Right ventricle myocardium superior (tissue), 1 donor: ENCODE measurements at places on chromosomes 2 and 18.

DNA sequence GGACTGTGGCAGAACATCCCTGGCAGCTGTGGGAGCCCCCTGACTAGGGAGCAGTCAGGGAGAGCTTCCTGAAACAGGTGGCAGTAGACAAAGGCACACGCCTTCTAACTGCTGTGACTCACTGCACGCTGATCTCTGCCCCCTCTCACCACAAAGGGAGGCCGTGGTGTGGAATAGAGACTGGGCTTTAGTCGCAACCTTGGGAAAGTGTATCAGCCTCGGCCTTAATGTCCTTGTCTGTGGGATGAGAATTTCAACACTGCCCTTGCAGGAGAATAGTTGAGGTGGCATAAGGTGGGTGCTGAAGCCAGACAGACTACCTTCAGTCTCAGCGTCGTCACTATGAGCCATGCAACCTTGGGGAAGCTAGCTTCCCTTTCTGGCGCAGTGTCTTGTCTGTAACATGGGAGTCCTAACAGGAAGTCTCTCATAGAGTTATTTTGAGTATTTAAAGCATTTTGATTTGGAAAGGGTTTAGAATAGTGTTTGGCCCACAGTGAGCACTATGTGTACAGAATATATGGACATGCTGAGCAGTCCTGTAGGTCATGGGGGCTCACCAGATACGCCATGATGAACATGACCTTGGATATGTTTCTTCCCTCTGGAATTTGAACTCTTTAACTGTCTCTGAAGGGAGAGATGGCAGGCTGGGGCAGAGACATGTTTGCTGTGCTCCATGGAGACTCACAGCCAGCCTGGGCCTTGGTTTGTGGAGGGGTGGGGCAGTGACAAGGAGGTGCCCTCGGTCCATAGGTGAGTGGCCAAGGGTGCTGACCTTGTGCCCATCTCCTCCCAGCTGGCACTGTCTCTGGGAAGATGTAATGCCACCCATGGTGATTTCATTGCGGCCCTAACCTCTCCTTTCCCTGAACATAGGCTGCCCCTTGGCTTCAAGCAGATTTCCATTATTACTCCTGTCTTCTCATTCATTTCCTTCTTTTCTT is 29.5 kb upstream of the SMAD7 start:
- no peak for DNase-seq

GRCh38 chr2:31664949-31665724 is 84.4 kb upstream of the SRD5A2 start:
- DNase-seq = no peak

- DNase-seq = no peak
Observed at GRCh38 chr2:119242276-119243119, 18.9 kb downstream of the STEAP3 start.

- DNase-seq = no peak
Observed at GRCh38 chr18:67260841-67261240, 255.7 kb downstream of the DSEL start.

GRCh38 chr2:148642891-148643416 is 1.6 kb upstream of the EPC2 start:
- no peak for DNase-seq

GRCh38 chr2:23092831-23093230 is 292.1 kb upstream of the KLHL29 start:
- DNase-seq = no peak

- no peak for DNase-seq
Observed at GRCh38 chr18:35460736-35461161, 37.0 kb downstream of the INO80C start.

DNA sequence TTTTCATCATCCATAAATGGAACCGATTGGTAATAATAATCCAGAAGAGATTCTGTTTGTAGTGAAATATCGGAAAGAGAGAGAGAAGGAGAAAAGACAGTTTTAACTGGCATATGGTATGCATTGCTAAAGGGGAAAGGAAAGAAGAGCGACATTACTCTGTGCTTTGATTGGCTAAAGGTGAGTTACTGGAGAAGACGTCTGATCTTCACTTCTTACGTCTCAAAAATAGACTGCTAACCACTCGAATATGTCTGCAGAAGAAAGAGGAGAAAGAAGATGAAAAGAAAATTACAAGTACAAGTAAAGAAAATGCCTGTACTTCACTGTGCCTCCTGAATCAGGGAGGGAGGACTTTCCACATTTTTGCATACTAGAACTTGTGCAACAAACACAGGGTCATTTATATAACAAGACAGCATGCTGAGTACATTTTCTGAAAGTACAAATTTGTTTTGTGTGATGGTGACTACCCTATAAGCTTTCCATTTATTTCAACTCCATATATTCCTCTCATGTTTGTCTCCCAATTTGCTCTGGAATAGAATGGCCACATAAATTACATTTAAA is 787.2 kb downstream of the RNF144A start:
- DNase-seq = no peak

DNA sequence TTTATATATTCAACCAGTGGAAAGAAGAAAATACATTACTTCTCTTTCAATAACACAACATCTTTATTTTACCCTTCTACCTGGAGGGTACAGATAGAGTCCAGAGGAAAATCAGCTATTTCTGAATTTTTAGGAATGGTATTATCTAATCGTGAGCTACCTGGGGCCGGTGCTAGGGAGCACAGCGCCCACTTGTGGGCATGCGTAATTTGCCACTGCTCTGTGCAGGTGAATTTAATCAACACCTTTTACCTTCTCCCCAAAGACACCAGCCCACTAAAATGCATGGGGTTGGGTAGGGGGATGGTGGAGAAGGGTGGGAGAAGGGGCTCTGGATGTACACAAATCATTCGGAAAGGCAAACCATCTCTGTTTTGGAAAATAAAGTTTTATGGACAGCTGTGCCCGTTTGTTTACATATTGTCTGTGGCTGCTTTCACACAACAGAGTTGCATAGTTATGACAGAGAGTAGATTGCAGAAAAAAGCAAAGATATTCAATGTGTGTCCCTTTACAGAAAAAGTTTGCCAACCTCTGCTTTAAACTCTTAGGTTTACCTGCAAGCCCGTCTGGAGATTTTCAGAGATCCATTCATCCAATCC is 51.5 kb upstream of the DCC start:
- DNase-seq = no peak

GRCh38 chr2:101508636-101509035 is 33.7 kb upstream of the RFX8 start:
- no peak for DNase-seq

- DNase-seq = no peak
Observed at GRCh38 chr2:154133823-154134222, 262.1 kb downstream of the GALNT13 start.

GRCh38 chr2:217784996-217785543 is 217.7 kb downstream of the TNS1 start:
- no peak for DNase-seq

DNA sequence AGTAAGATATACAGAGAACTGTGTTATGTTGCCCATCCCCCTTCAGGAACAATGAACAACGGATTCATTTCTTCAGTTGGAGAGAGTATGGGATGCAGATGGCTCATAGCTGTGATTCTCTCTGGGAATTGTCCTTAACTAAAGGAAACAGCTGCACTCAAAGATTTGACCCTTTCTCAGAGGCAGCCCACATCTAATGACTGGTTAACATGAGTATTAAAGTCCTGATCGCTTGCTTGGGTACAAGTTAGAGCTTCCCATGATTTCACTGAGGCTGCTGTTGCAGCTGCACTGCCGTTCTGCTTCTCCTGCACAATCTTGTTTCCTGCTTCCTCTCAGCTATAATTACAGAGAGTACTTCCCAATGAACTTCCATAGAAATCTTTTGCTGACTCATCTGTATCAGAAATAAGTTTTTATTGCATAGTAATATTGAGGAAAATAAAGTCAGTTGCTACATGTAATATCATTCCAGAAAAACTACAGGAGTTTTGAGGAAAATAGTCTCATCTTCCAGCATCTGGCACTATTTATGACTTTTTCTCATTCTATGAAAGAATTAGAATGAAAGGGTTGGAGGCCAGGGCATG is 12.8 kb upstream of the SCN9A start:
- DNase-seq = no peak

DNA sequence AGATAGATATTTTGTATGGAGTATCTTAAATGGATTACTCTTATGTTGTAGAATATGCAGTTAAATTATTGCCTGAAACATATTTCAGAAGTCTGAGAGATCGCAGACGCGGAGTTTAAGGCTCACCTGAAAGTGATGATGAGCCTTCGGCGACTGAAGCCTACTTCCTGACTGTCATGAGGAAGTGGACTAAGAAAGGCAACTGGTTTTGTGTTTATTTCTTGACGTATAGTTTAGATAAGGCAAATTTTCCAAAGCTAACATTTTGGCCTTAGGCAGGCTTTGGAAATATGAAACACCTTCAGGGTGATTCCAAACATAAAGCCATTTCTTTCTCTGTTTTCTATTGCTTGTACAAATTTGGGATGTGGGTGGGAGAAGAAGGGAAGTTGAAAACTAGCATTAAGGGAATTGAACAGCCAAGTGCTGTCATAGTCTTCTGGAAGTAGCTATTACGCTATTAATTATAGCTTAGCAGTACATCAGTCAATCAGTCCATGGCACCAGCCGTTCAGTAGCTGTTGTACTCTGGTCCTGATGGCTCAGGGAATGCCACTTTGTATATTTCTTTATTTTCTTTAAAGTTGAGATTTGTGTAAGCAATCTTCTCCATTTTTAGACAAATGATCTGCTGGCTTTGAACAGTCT is 1.5 kb downstream of the GRHL1 start:
- DNase-seq = no peak

- DNase-seq = no peak
Observed at GRCh38 chr2:105141099-105141614, 100.4 kb upstream of the GPR45 start.

DNA sequence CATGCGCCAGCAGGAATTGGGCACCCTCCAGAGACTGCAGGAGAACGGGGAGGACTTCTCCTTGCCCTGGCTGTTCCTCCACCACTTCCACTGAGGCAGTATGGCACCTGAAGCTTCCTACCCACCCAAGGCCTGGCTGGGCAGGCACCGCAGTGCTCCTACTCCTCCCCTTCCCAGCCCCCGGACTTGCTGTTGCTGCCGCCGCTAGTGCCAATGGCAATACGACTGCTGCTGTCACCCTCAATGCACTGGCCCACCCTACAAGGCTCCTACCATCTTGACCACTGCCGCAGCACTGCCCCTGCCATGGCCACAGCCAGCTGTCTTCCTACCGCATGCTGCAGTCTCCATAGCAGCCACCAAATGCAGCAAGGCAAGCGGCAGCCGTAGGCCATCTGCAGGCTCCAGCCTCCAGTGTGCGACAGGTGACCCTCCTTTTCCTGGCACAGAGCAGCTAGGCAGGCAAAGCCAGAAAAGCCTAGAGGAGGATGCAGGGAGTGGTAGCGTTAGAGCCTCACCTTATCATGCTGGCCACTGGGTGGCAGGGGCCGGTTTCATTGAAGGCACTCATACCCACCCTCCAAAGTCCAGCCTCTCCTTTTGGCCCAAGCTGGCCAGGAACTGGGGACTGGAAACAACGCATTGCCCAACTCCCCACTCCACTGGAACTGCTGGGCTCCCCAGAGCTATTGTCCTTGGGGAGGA is 47.4 kb upstream of the ANKRD62 start:
- no peak for DNase-seq

DNA sequence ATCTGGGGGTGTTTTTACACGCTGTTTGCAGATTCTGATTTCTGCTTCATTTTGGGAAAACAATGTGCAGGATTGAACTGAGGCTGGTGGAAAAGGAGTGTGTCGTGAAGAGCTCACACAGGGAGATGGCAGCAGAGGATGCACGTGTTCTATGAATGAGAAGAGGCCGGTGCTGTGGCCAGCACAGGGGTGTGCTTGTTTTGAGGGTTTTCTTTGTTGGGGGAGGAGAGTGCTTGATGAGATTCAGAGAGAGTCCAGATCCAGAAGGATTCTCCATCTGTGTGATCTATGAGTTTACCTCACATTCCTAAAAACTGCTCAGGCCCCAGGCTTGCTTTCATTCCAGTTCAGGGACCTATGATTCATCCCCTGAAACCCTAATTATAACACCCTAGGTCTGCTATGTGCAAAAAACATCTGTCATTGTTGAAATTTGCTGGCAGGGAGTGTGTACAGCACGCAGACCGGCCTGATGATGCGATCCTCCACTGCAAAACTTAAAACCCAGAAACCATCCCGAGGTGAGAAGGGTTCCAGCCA is 12.1 kb downstream of the TGFA start:
- no peak for DNase-seq

GRCh38 chr2:227339098-227339599 is 14.1 kb downstream of the MFF start:
- DNase-seq = no peak
